Stimulated activated CD4-positive, alpha-beta T cell treated with anti-CD3 and anti-CD28 coated beads, TNF-alpha, amount 100 ng/mL, for 24 hours (primary cell): ENCODE measurements at places on chromosomes 16 and 17.
A peak's percentile ranks its signal among the peaks of the same experiment; 100 is the strongest.

GRCh38 chr17:79388556-79389295, 222.1 kb downstream of the RBFOX3 start:
- peak; percentile 15 for DNase-seq

- no peak for DNase-seq
Observed at GRCh38 chr17:8841844-8842243, 25.6 kb downstream of the PIK3R6 start.

DNA sequence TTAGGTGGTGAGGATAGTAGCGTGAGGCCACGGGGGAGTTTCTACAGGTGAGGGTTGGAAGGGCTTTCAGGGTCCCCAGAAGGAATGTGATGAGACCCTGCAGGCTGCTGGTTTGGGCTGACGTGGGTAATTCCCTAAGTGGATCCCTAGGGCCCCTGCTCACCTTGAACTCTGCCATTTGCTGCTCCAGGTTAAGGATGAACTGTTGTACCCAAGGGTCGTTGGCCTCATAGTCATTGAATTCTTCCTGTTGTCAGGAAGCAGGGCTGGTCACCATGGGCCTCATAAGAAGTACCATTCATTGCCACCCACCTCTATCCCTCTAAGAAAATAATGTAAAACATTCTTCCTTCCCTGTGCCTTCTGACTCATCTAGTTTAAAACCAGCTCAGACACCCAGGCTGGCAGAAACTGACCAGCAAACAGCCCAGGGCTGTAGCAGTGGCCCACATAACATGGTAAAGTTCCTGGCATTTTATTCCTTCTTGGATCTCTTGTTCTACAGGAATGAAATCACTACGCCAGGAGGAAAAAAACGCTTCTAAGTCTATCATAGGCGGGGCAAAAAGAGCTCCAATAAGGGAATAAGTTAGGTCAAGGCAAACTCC, 27.6 kb downstream of the FCSK start:
- no peak for DNase-seq

- DNase-seq: no peak
Observed at GRCh38 chr17:77027271-77027889, 113.4 kb upstream of the SEC14L1 start.

GRCh38 chr16:78509965-78510364, 410.5 kb downstream of the WWOX start:
- DNase-seq: no peak
